Left ventricle myocardium inferior (tissue), 1 donor: ENCODE measurements at places on chromosomes 7 and 10. TPM values are rescaled to one million over a fixed set of nuclear protein-coding genes. Genes with fewer than 3 reads are reported as not detected.

GRCh38 chr10:98309366-98310355 lies 41.7 kb upstream of the LOXL4 start:
- peak; percentile 72 for DNase-seq

DNA sequence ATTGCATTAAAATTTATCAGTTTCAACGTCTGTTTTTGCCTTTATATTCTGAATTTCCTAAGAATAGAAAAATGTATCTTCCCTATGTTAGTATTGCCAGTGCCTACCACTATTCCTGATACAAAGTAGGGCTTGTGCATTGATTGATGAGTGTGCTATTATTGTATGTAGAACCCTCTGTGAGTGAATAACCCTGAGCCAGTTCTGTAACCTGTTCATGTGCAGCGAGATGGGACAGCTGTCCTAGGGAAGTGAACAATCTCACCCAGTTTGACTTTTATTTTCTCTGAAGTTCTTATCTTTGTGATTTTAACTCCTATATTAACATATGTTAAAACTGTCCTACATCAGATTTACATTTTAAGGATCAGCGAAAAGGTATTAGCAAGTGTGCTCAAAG lies 178.4 kb upstream of the ADO start:
- DNase-seq, result no peak

HOXA3 gene
- total RNA-seq, result not detected

DNA sequence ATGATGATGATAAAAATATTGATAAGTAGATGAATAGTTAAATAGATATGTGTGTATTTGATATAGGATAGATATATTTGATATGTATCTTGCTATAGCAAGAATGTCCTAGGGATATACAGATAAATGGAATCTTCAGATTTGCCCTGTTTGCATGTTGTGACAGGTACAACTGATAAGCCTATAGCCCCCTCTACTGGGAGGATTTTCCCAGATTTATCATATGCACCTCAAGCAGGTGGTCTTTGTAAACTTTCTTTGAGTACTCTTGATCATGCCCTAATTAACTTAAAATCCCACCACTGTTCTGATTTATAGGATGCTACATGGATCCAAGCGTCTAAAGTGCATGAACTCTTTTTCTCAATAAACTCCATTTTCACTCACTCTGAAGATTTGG lies 1050.7 kb downstream of the SORCS3 start:
- no peak for DNase-seq

DNA sequence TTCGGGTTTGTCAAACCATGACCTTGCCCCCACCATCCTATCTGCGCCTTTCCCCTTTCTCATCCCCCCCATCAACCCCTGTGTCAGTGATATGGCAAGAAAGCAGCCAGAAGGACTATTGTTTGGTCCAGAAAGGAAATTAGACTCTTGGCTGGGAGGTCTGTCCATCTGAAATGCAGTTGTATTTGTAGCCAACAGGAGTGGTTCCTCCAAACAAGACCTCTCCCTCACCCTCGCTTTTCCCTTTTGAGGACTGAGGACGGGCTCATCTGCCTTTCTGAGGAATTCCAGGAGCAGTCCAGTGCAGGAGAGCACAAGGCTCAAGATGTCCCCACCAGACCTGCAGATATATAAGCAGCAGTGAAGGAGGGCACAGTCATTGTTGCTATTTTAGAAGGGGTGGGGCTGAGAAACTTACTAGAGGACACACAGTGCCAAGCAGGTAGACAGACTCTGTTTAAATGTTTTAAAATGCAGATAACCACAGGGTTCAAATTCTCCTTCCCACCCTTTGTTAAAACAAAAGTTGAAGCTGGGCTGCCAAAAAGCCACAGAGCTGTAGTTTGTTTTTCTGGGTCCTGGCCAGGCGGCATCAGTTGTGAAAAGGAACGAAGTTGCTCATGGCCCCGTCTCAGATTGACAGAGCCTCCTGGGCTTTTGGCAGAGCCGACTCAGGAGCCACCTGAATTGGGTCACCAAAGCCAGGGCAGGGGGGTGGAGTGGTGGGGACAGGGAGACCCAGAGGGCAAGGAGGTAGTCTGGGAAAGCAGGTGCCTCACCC lies 37.3 kb downstream of the CYP17A1 start:
- peak; percentile 39 for DNase-seq

MICU1 gene
- total RNA-seq, result 37.4 TPM

GRCh38 chr10:12414278-12414989 lies 65.1 kb downstream of the CAMK1D start:
- no peak for DNase-seq

- peak; percentile 90 for DNase-seq
Observed at GRCh38 chr10:4849555-4850242, 23.7 kb downstream of the AKR1E2 start.

DNA sequence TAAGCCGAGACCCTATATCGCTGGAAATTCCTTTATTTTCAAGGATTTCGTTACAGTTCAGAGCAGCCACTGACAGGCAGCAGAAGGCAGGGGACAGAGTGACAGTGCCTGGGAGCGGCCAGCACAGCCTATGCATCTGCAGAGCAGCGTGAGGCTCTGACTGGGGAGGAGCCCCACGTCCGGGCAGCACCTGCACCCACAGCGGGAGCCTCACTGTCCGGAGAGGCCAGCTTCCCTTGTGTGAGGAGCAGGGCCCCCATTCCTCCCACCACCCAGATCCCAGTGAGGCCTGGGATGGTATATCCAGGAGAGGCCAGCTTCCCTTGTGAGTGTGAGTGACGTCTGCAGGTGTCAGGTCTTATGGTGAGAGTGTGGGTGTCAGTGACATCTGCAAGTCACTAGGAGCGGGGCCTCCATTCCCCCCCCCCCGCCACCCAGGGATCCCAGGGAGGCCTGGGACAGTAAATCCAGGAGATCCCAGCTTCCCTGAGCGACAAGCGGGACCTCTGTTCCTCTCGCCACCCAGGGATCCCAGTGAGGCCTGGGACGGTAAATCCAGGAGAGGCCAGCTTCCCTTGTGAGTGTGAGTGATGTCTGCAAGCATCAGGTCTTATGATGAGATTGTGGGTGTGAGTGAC lies 259.1 kb downstream of the PTPRN2 start:
- no peak for DNase-seq

PLPP4 gene
- total RNA-seq, result not detected

GRCh38 chr7:144384071-144384470 lies 19.4 kb downstream of the NOBOX start:
- no peak for DNase-seq

- no peak for DNase-seq
Observed at GRCh38 chr10:51363415-51363814, 289.1 kb downstream of the PRKG1 start.

DNA sequence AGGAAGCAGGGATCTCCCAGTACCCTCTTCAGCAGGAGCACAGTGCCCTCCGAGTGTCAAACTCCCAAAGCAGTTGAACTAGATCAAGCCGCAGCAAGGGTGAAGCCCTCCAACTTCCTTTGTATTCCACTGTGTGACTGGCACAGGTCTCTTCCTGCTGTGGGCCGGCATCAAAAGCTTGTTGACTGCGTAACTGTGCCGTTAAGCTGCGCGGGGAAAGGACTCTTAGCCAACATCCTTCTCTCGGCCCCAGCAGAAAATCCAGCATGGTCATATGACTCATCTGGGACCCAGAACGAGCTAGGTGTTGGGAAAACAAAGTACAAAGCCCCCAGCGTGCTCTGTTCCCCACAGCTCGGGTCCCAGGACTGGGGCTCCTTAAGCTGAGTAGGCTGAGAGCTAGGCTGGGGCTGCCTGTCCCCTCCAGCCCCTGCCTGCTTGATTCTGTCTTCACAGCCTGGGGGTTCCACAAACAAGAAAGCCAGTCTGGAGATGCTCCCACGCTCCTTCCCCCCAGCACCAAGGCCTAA lies 52.2 kb downstream of the COL17A1 start:
- no peak for DNase-seq

DNA sequence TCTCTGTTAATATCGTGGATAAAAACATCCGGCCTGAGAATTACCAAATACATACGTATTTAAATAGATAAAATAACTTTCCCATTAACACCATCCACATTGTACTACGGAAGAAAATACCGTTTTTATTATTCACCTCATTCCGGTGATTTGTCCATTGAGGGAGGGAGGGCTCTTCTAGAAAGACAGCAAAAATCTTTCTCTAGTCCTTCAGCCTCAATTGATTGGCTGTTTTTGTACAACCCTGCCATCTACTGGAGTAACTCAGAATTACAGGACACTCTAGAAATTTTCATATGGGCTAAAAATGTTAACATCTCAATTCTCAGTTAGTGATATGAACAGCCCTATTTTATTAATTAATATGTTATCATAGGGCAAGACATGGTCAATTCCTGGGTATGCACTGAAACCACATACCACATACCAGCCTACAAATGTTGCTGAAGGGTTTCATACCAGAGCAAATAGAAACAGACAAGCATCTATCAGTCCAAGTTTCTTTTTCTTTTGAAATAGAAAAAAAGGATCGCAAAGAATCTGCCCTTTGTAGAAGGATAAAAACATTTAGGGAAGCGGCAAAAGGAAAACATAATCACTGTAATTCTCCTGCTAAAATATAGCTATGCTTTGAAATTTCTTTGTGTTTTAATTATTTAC lies 55.8 kb upstream of the CDCA7L start:
- no peak for DNase-seq

- DNase-seq, result no peak
Observed at GRCh38 chr10:123808286-123808685, 83.3 kb downstream of the CPXM2 start.

C10orf143 gene
- total RNA-seq, result 1.7 TPM

RAB19 gene
- not detected for total RNA-seq

DGKI gene
- 1.3 TPM for total RNA-seq

KCP gene
- 0.19 TPM for total RNA-seq

DNA sequence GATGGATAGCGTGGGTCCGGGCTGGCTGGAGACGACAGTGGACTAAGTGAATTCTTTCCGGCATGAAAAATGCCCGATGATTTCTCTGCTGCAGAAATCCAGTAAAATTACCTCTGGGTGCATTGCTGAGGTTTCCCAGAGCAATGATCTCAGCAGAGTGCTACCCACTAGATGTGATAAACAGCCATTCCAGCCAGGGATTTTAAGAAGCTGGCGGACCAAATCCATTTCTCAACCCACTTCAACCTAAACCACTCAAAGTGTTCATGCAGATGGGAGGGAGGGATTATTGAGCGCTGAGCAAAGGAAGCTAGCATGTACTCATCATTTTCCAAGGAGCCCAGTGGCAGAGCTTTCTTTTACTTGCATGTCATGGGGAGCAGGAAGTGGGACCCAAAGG lies 116.7 kb downstream of the PRKCQ start:
- DNase-seq, result no peak

- no peak for DNase-seq
Observed at GRCh38 chr10:16646181-16647059, 124.7 kb upstream of the C1QL3 start.

ELFN1 gene
- total RNA-seq, result 10.5 TPM

NRCAM gene
- 0.14 TPM for total RNA-seq

MMRN2 gene
- 32.1 TPM for total RNA-seq
